CD4-positive, alpha-beta T cell treated with Interleukin-6 at 100 ng/mL for 8 hours (primary cell): ENCODE measurements at places on chromosomes 3 and 15.

DNA sequence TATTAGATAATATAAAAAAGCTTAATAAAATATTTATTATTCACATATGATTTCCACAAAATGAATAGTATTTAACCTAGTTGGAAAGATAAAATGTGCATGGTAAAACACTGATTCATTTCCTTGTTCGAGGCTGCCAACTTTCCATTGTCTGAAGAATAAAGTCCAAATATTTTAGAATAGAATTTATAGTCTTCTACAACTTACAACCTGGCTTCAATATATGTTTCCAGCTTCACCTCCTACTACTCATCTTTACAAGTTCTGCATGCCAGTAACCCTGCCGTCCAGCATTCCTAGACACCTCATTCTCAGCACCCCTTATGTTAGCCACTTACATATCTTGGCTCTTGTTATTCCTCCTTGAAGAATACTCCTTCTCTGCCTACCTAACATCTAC lies 244.5 kb downstream of the FGF12 start:
- no peak for DNase-seq

DNA sequence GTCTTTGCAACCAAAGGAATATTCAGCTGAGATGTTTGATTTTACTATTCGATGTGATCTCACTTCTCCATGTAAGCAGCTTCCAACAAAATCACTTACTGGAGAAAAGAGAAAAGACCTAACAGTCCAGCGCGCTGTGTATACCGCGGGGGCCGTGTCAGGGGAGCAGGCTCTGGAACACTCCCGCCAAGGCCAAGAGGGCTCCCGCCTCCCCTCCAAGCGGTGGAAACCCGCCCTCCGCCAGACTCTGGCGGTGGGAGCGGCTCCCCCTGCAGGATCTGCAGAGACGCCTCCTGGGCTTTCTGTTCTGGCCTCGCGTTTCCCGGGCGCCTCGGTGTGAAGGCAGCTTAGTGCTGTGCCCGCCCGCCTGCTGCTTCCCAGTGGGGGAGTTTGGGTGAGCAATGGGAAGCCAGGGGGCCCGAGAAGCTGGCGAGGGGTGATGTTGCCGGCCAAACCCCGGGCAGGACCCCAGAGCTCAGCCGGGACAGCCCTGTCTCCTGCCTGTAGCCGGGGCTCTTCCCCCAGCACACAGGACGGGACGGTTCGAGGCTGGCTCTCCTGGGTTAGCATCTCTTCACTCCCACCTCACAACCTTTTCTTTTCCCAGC lies 36.3 kb downstream of the CHST14 start:
- peak; percentile 55 for DNase-seq

- DNase-seq = no peak
Observed at GRCh38 chr3:193783166-193783896, 190.3 kb downstream of the OPA1 start.

GRCh38 chr3:179113903-179114302 lies 34.3 kb upstream of the PIK3CA start:
- no peak for DNase-seq

DNA sequence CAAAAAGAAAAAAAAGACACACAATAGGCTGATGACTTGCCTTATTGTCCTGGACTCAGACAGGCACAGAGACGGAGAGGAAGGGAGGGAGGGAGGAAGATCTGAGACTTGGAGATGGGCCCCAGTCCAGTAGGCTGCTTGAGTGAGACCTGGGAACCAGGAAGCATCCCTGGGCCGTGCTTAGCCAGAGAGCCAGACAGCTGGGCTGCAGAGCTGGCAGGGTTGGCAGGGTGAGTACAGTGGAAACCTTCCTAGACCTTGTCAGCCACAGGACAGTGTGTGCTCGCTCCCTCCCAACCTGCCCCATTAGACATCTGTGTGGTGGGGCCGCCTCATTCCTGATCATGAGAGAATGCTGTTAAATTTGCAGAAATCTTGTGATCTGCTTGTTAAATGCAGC lies 107.9 kb upstream of the ALDH1A3 start:
- DNase-seq = no peak

- DNase-seq = no peak
Observed at GRCh38 chr3:197835509-197835908, 44.5 kb downstream of the LRCH3 start.

DNA sequence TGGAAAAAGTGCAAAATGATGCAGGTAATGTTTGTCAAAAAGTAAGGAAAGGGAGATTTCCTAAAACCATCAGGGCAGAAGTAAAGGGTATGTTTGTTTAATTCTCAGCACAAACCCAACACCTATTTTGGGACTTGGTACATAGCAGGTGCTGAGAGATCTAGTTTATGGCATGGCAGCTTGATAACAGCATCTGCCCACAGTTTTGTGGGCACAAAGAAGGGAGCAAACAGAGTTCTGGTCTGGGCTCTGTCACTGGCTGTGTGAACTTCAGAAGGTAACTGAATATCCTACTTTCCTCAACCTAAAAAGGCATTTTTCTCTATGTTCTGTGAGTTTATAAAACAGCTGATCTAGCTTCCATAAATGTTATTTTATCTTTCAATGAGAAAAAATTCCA lies 141.6 kb downstream of the PLCH1 start:
- no peak for DNase-seq

- DNase-seq = no peak
Observed at GRCh38 chr15:89551550-89551949, 23.7 kb upstream of the TICRR start.

DNA sequence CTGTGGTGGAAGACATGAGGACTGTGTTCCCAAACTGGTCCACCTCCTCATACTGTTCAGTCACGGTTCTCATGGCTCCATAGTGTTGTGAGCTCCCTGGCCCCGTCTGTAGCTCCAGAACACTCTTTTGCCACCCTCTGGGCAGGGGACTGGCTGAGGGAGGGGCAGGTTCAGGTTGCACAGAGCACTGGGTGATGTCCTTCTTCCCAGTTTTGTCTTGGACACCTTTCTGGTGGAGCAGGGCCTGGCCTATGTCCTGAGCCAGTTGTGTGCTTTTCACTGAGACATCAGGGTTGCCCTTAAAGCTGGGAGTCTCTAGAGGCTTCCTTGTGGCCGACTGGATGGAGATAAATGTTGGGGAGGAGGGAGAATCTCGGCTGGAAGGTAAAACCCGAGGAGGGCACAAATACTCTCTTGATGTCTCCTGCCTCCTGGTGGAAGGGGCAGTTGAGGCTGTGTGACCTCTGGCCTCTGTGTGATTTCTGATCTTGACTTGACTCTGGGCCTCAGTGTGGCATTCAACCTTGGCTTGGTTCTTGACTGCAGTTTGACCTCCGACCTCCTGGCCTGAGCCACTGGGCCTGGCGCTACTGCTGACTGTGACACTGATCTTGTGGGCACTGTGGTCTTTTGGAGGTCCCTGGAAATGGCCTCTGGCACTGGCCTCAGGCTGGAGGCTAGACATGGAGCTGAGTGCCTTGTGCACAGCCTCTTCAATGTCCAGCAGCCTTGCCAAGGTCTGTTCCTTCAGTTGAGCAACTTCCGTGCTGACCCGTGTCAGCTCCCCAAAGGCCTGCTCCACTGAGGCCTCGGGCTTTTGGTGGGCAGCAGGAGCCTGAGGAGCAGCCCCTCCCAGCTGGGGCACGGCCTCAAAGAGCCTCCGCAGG lies 8.1 kb downstream of the XIRP1 start:
- no peak for DNase-seq

DNA sequence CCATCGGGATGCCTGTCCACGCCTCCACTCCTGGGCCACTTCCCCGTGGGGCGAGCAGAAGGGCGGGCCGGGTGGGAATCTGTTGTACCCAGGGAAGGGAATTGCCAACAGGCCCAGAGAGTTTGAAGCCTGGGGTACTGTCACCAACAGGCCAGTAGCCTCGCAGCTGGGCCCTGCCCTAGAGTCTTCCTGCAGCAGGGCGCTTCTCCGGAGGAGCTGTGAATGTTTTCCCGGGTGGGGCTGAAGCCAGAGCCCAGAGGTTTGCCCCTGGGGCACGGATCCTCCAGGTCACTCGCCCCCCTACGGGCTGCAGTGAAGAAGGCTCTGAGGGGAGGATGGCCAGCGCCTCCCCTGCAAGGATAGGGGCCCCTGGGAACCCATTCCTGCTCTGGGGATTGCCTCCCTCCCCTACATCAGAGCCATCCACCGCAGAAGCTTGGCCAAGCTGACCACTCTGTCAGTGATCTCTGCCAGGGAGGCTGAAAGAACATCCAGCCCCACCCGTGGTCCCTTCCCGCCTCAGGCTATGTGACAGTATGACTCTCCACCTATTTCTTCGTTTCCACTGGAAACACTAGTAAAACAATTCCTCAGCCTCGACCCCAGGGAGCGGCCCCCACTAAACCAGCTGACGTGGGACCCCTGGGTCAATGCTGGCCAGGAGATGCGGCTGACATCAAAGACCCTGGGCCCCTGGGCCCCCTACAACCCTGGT lies 16.8 kb downstream of the CIDEC start:
- DNase-seq = no peak

DNA sequence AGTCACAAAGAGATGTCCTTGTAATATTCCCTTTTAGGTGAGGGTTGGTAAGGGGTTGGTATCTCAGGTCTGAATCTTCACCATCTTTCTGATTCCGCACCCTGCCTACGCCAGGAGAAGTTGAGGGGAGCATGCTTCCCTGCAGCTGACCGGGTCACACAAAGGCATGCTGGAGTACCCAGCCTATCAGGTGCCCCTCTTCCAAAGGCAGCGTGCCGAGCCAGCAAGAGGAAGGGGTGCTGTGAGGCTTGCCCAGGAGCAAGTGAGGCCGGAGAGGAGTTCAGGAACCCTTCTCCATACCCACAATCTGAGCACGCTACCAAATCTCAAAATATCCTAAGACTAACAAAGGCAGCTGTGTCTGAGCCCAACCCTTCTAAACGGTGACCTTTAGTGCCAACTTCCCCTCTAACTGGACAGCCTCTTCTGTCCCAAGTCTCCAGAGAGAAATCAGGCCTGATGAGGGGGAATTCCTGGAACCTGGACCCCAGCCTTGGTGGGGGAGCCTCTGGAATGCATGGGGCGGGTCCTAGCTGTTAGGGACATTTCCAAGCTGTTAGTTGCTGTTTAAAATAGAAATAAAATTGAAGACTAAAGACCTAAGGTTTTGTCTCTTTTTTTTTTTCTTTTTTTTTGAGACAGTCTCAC lies 19.8 kb downstream of the TYRO3 start:
- DNase-seq = no peak

- no peak for DNase-seq
Observed at GRCh38 chr15:33111041-33111451, 83.5 kb downstream of the FMN1 start.

- DNase-seq = no peak
Observed at GRCh38 chr3:53823956-53824657, 22.1 kb downstream of the CHDH start.
